ENCODE measurements at places on chromosomes 12 and 14. TPM values are rescaled to one million over a fixed set of nuclear protein-coding genes. Genes with fewer than 3 reads are reported as not detected.

KLHDC1 gene
- total RNA-seq = 0.16 TPM

FKBP11 gene
- total RNA-seq = 58.9 TPM

PLEKHG3 gene
- 31.7 TPM for total RNA-seq

RD3L gene
- total RNA-seq = not detected
